ENCODE measurements at places on chromosomes 5 and 9. TPM values are rescaled to one million over a fixed set of nuclear protein-coding genes. Genes with fewer than 3 reads are reported as not detected.

Gene ADAMTS2
- not detected for total RNA-seq

Gene IDNK
- total RNA-seq: 5.2 TPM

Gene STING1
- total RNA-seq: 114 TPM

Gene TMEFF1
- 0.19 TPM for total RNA-seq

Gene IL5
- total RNA-seq: 17.6 TPM

Gene COL5A1
- total RNA-seq: not detected

Gene CKMT2
- total RNA-seq: not detected

Gene GARIN3
- total RNA-seq: 0.38 TPM

Gene GFI1B
- not detected for total RNA-seq

Gene TMEM252
- not detected for total RNA-seq

Gene AGXT2
- not detected for total RNA-seq

Gene SLC36A1
- total RNA-seq: 6.3 TPM

Gene KCNN2
- not detected for total RNA-seq

Gene C5orf46
- not detected for total RNA-seq

Gene OTP
- total RNA-seq: not detected

Gene NFIB
- total RNA-seq: not detected

Gene CD14
- 0.44 TPM for total RNA-seq

Gene IFNK
- total RNA-seq: not detected

Gene SPATA31C1
- not detected for total RNA-seq

All from activated CD8-positive, alpha-beta memory T cell treated with anti-CD3 and anti-CD28 coated beads for 36 hours (primary cell).